ENCODE measurements at places on chromosomes 3 and 15. TPM values are rescaled to one million over a fixed set of nuclear protein-coding genes. Genes with fewer than 3 reads are reported as not detected.

DNA sequence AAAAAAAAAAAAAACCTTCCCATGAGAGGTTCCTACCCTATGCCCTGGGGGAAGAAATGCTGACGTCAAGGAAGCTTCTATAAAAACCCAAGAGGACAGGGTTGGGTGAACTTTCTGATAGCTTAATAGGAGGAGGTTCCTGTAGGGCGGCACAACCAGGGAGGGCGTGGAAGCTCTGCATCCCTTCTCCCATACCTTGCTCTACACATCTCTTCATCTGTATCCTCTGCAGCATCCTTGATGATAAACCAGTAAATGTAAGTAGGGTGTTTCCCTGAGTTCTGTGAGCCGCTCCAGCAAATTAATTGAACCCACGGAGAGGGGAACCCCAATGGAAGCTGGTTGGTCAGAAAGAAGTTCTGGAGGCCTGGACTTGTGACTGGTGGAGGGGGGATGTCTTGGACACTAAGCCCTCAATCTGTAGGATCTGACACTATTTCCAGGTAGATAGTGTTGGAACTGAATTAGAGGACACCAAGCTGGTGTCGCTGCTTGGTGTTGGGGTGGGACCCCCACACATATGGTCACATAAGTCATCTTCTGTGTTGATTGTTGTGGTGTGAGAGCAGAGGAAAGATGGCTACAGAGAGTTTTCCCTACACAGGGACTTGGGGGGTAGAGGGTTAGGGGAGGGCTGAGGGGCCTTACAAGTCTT, 91.5 kb downstream of the ST6GAL1 start:
- DNase-seq = no peak

The ADAMTS17 gene
- 0.33 TPM for total RNA-seq

DNA sequence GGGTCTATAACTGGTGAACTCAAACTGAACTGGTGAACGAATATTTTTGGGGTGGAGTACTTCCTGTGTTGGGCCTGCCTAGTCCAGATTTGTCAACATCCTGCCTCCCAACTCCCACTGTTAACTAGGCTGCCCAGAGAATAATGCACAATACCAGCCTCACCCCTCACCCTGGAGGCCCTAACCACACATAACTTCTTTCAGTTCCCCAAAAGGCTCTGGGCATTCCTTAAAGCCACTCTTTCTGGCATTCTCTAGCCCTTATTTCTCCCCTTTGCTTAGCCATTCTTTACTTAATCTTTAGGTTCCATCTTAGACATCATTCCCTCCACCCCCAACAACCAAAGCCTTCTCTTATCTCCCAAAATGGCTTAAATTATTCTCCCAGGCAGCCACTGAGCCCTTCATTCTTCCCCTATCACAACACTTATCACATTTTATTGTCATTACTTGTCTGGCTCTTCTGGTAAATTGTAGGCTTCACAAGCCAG, 9.1 kb upstream of the SEC11A start:
- DNase-seq = peak; percentile 55

The C2CD4A gene
- 2.7 TPM for total RNA-seq

The TMEM87A gene
- total RNA-seq = 62.3 TPM

DNA sequence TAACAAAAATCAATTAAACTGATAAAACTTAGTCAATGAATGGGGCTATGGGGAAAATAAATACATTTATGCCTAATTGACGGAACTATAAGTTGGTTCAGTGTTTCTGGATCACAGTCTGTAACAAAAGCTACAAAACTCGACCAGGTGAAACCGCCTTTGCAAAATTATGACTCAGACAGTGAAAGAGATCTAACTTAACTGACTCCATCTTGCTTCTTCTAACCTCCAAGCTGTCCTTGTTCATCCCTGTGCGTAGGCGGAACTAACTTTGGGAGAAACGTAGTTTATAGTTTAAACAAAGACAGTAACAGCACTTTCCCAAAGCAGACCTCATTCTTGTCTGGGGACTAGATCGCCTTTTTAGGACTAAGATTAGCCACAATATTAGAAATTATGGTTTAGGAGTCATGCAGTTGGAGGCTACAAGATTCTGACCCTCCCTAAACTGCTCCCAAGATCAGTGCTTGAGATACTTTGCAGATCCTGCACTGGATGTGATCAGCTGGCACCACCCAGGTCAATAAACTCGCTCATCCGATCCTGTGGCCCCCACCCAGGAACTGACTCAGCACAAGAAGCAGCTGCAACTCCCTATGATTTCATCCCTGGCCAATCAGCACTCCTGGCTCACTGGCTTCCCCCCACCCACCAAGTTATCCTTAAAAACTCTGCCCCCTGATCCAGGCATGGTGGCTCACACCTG, 7.2 kb upstream of the MFGE8 start:
- DNase-seq = no peak

DNA sequence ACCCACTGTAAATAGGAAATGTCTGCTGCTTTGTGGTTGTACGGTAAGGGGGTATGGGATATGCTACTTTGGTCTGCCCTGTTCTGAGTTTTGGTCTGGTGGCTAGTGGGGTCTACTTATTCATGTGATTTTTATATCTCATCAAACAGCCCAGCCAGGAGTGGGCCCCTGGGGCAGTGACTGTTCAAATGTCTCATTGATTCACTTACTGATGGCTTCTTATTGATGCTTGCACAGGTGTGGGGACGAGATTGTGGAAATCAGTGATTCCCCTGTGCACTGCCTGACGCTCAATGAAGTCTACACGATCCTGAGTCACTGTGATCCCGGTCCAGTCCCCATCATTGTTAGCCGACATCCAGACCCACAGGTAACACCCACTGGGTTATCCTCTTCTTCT, 38.5 kb downstream of the STARD5 start:
- no peak for DNase-seq

DNA sequence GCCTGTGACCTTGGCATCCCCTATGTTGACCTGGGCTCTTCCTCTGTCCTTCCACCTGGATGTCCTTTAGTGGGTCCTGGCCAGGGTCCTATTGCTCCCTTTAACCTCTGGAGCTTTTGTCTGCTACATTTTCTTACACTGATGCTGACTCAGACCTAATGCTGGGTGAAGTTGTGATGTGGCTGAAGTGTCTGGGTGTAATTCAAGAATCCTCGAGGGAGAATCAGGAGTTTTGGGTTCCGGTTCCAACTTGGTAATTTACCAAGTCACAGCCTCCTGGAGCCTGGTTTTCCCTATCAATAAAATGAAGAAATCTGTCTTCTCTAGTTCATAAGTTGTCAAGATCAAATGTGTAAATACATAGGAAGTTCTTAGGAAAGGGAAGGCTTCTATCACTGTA, 25.6 kb downstream of the CEP19 start:
- DNase-seq = no peak

The SCN11A gene
- not detected for total RNA-seq

DNA sequence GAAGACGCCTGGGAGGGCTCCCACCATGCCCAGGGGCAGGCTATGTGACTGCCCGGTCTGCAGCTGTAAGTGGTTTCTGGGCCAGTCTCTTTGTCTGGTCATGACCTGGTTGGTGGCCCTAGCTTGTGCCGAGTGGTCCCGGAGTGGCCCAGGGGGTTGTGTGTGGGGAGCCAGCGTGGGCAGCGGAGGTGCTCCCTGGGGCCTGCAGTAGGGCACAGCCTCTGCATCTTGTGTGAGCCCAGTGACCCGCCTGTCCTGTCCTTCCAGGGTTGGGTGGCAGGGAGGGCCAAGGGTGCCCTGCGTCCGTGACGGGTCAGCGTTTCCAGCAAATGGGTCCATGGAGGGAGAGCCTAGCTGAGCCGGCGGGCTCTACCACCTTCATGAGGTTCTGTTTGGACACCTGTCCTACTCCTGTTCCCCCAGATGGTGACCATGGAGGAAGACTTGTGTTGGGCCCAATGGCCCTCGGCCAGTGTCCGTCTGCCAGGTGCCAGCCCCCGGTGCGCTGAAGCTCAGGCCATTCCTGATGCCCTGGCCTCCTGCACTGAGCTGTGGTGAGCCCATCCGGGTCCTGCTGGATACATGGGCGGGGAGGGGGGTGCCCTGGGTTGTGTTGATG, 215.4 kb downstream of the SNRPN start:
- DNase-seq = no peak

Data from dermis blood vessel endothelial cell (primary cell).